ENCODE measurements at places on chromosomes 4 and X.

DNA sequence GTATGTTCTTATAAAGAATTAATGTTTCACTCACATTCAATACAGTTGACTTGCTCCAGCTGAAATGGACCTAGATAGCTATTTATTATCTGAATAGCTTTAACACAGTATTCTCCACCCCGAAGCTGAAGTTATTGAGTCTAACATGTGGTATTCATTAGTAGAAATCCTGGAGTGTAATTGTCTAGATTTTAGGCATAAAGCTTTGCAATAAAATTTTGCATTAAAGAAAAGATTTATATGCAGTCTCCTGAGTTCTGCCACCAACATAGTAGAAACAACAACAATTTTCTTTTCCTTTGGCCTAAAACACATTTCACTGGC is 90.2 kb upstream of the DCLK2 start:
- DNase-seq: no peak

GRCh38 chr4:5184606-5185005 is 133.3 kb downstream of the STK32B start:
- no peak for DNase-seq

DNA sequence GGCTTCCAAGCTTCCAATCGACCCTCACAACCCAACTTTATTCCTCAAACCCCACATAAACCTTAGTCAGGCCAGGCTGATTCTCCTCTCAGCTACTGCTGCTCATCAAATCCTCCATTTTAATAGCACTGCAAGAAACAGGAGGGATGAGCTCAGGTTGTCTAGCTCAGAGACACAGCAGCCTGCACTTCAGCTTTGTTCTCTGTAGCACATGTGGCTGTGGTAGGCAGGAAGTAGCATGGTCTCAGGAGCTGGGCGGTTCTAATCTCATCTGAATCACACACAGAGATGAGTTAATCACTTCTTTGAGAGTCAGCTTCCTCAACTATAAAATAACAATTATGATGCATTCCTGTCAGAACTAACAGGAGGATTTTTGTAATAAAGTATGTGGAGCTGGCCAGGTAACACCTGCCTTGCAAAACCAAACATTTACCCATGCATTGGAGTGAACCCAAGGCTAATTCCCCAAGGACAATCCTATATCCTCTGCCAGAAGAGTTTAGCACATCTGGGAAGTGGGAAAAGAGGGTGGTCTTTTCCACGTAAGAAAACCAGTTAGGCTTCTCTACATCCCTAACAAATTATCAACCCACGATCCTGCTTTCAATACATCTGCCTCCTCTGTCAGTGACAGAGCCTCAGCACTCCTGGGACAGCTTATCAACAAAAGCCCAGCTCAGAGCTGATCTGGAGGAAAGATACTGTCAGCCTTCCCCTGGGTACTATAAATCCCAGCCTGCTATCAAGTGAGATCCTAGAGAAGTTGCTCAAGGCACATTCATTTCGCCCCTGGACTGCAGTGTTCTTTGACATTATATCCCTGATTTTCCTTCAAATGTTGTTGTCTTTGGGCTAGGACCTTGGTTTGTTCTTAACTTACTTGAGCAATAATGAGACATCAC is 32.8 kb downstream of the ELOVL6 start:
- DNase-seq: peak; percentile 84

- DNase-seq: no peak
Measured at GRCh38 chrX:141958675-141959074, 55.0 kb downstream of the MAGEC1 start.

GRCh38 chr4:46274717-46275116 is 115.2 kb downstream of the GABRA2 start:
- DNase-seq: peak; percentile 11

DNA sequence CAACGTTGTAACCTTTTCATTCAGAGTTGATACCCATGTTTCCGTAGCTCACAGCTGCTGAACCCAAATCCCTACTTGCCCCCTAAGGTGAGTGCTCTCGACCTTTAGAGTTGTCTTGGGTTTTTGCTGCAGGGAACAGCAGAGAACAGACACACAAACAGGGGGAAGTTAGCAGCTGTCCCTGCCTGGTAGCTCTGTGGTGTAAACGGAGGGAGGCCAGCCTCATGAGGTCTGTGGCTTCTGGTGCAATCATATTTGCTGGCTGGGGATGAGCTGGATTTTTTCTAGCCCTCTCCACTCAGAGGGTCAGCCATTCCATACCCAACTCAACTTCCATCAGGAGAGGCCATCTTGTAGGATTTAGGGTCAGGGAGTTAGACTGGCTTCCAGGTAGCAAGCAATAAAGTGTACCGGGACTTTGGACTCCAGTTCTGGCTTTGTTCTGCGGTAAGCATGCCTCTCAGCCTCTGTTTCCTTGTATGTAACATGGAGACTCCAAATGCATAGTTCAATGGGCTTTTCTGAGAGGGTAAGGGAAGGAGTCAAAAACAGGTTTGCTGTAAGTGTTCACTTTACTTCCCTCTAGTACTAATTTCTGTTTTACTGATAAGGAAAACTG is 218.9 kb downstream of the MID1IP1 start:
- DNase-seq: no peak

GRCh38 chrX:65925592-65925991 is 114.3 kb downstream of the VSIG4 start:
- DNase-seq: no peak

DNA sequence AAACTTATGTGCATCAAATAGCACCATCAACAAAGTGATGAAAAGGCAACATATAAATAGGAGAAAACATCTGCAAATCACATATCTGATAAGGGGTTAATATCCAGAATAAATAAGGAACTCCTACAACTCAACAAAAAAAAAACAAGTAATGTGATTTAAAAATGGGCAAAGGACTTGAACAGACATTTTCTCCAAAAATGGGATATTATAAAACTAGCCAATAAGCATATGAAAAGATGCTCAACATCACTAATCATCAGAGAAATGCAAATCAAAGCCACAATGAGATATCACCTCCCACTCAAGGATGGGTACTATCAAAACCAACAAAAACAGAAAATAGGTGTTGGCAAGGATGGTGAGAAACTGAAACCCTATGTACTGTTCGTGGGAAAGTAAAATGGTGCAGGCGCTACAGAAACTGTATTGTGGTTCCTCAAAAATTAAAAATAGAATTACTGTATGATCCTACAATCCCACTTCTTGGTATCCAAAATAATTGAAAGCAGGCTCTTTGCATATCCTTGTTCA is 2.4 kb downstream of the DNAJB14 start:
- no peak for DNase-seq

DNA sequence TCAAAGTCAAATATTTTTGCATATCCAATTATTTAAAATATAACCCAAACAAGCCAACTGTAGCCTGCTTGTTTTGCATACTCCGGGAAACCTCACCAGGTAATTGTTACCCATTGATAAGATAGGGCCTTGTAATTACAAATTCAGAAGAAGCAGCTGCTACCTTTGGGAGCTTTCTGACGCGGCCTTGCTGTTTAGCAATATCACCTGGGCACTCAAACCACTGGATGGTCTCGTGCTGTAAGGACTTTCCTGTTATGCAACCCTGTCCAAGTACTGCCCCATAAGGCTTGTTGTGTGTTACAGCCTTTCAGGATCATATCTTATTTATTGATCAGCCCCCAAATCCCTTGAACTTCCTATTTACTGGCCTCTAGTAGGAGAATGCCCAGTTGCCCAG is 52.1 kb downstream of the HS3ST1 start:
- no peak for DNase-seq

GRCh38 chrX:135178636-135179035 is 7.4 kb upstream of the CT55 start:
- no peak for DNase-seq

DNA sequence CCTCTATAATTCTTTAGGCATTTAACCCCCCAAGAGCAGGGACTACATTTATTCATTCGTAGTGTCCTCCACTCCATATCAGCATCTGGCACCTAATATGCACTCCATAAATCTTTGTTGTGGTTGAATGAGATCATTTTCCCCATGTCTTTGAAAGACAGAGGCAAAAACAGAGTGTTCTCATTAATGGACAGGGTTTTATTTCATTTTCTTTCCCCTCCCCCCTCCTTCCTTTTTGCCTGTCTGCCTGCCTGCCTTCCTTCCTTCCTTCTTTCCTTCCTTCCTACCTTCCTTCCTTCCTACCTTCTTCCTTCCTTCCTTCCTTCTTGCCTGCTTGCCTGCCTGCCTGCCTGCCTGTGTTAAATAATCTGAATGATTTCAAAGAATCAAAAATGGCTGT is 83.2 kb downstream of the SHROOM3 start:
- peak; percentile 55 for DNase-seq

DNA sequence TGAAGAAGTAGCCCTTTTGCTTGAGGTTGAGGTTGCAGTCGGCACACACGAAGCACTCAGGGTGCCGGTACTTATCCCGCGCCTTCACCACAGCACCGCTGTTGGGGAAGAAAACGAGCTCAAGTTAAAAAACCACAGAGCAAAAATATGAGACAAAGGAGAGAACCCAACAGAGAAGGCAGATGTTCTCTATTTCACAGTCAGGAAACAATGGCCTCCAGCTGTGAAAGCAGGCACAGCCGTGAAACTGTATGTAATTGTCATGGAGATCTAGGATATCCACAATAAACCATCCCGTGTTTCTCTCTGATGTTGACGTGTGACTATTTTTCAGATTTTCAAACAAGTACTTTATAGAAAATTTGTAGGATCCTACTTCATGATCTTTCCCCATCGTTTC is 30.9 kb upstream of the CCDC110 start:
- no peak for DNase-seq

DNA sequence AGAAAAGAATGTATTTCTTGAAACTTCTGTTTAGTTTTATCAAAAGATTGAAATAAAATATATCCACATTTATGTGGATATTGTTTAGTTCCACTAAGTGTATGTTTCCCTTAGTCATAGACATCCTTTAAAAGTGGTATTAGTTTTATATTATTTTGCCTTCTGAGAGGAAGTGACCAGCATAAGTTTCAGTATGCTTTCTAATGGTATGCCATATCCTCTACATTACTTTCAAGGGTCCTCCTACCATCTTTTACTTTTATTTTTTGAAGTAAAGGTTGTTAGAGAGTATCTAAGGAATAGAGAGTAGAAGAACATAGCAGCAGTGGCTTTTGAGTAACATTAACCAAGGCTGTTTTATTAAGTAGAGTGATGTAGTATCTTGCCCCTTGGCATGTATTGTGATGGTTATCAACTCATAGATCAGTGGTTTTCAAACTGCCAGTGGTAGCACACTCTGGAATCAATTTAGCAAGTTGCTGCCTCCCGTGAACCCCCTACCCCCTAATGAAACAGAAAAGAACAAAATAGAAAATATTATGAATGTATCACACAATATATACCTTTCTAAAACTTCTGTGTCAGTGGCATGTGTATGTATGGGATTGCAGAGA is 44.8 kb downstream of the RBPJ start:
- no peak for DNase-seq

- peak; percentile 42 for DNase-seq
Measured at GRCh38 chr4:85760511-85760910, 285.6 kb downstream of the ARHGAP24 start.

DNA sequence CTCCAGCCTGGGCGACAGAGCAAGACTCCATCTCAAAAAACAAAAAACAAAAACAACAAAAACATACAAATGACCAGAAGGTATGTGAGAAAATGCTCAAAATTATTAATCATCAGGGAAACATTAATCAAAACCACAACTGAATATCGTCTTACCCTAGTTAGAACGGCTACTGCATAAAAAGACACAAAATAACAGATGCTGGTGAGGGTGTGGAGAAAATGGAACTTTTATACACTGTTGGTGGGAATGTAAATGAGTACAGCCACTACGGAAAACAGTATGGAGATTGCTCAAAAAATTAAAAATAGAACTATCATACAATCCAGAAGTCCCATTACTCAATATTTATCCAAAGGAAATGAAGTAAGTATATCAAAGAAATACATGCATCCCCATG is 27.3 kb downstream of the IQCM start:
- DNase-seq: no peak

DNA sequence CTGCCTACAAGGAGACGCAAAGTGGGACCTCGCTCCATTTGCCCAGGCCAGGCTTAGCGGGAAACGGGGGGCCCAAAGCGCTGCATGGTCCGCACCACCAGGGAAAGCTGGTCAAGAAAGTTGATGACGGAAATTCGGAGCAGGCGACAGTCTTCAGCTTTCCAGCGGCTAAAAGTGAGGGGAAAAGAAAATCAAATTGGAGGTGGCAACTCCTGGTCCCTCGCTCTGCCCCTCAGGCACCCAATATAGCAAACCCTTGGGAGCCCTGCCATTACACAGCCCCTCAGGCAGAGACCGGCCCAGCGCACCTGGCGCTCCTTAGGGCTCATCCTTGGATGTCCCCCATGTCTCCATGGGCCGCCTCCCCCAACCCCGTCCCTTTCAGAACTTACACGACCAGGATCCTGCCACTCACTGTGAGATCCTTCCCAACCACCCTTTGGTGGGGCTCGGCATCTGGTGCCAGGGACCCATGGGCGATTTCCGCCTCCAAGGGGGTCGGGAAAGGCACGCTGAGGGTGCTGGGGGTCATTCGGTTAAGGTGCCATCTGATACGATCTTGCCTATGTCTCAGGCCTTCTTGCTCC is 1.1 kb downstream of the LAGE3 start:
- DNase-seq: no peak

GRCh38 chrX:140180585-140180984 is 215.3 kb upstream of the CXorf66 start:
- peak; percentile 34 for DNase-seq

DNA sequence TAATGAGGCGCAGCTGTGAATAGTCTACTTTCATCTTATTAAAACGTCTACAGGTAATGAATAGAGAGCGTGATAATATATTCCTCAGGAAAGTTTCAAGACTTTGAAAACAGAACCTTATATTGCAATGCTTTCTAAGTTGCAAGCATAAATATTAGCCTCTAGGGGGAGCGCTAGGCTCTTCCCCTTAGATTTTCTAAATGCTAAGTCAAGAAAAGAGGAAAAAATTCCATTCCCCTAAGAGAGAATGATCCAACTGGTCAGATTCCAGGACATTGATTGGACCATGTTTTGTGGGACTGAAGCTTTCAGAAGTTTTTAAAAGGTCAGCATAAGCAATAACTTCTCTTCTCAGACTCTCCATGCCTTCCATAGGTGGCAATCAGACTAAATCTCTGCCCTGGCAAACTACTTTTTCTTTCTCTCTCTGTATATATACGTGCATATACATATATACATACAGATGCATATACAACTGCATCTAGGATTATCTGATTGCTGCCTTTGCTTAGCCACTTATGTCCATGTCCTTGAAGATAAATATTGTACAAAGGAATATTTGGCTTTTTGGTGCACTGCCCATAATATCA is 492.9 kb downstream of the INPP4B start:
- DNase-seq: peak; percentile 83

GRCh38 chrX:29257521-29257920 is 670.3 kb downstream of the IL1RAPL1 start:
- DNase-seq: peak; percentile 47

Data from fibroblast of mammary gland (primary cell).